ENCODE measurements at places on chromosomes 1 and 21. TPM values are rescaled to one million over a fixed set of nuclear protein-coding genes. Genes with fewer than 3 reads are reported as not detected.

- no peak for DNase-seq
- H3K36me3 ChIP-seq = no peaks in the 10 kb centered on the region
- no peaks in the 10 kb centered on the region for H3K4me1 ChIP-seq
- H3K27ac ChIP-seq = no peak overlapping the region
- no peak overlapping the region for H3K4me3 ChIP-seq
These were observed 34.4 kb upstream of the PADI1 start for GRCh38 chr1:17170571-17170970.

DNA sequence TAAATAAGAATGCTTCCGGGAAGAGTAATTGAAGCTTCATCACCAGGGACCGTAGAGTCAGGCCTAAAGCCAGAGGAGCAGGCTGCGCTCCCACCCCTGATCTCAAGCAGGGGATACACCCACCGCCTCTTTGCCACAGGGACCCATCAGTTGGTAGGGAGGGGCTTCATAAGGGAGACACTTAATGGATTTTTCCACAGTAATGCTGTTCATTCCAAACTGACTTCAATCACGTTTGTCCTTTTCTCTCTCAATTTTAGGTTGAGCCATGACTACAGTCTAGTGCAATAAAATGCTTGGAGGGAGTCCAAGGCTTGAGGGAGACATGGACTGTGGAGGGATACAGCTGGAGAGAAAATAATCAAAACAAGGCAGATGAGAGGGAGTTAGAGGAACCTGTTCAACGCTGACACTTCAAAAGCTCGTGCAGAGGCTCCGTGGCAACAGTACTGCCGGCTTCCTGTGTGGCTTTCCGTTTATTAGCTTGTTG, 111.5 kb downstream of the SEC16B start:
- no peaks in the 10 kb centered on the region for H3K27me3 ChIP-seq
- DNase-seq = no peak
- no peak overlapping the region for H3K27ac ChIP-seq
- no peaks in the 10 kb centered on the region for H3K4me1 ChIP-seq

NR1I3 gene
- total RNA-seq = not detected

ITGB2 gene
- total RNA-seq = 23.3 TPM

LRRIQ3 gene
- not detected for total RNA-seq

Data from body of pancreas (tissue), 4 donors.